ENCODE measurements at places on chromosomes 16 and 17.

GRCh38 chr16:23081675-23082119 lies 67.6 kb downstream of the USP31 start:
- no peak for DNase-seq

DNA sequence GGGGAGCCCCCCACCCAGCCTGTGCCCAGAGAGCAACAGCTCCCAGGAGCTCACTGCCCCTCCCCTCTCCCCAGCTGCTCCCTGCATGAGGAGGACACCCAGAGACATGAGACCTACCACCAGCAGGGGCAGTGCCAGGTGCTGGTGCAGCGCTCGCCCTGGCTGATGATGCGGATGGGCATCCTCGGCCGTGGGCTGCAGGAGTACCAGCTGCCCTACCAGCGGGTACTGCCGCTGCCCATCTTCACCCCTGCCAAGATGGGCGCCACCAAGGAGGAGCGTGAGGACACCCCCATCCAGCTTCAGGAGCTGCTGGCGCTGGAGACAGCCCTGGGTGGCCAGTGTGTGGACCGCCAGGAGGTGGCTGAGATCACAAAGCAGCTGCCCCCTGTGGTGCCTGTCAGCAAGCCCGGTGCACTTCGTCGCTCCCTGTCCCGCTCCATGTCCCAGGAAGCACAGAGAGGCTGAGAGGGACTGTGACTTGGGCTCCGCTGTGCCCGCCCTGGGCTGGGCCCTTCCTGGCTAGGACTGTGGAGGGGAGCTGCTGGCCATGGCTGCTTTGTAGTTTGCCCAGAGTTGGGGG lies 584 bp downstream of the TCAP start:
- DNase-seq, result no peak

DNA sequence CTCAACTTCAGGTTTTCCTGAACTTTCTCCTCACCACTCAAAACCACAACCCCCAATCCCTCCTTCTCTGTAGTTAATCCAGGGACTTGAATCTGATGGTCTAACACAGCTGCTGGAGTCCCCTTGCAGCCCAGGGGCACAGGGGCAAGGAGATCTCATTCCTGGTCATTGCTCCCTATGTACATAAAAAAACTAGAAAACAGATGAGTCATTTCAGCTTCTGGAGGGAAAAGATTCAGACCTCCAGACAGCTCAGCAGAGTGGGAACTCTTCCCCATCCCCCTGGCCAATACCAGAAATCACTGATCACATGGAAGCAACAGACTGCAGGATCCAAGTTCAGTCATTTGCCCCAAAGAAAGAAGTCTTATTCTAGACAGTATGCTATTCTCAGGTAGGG lies 62.1 kb downstream of the DYNLRB2 start:
- no peak for DNase-seq

DNA sequence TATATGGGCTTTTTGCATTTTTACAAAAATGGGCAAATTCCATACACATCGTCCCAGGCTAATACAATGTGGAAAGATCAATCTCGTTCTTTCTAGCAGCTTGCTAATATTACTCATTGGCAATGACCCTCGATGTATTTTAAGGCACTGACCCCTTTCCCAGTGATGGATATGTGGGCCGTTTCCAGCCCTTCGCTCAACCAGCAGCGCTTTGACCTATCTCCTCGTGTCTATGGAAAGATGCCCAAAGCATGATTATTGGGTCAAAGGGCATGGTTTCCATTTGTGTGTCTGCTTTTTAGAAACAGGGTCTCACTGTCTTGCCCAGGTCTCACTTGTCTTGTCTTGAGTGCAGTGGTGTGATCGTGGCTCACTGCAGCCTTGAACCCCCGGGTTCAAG lies 273.8 kb downstream of the MRTFB start:
- no peak for DNase-seq

Data from effector CD8-positive, alpha-beta T cell (primary cell).